ENCODE measurements at places on chromosomes 16 and 17.

DNA sequence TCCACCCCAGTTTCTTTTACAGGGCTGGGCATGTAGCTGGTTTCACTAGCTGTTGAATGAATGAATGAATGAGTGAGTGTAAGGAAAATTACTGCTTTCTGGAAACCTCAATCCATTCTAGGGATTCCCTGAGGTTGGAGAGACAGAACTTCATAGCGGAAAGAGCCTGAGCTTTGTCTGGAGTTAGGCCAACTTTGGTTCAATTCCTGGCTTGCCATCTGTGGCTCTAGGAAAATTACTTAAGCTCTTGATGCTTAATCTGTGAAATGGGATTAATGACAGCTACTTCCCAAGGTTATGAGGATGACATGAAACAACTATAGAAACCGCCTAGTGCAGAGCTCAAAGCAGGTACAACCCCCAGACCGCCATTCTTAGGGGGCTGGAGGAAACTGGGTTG lies 76.3 kb upstream of the AXIN2 start:
- DNase-seq = no peak

DNA sequence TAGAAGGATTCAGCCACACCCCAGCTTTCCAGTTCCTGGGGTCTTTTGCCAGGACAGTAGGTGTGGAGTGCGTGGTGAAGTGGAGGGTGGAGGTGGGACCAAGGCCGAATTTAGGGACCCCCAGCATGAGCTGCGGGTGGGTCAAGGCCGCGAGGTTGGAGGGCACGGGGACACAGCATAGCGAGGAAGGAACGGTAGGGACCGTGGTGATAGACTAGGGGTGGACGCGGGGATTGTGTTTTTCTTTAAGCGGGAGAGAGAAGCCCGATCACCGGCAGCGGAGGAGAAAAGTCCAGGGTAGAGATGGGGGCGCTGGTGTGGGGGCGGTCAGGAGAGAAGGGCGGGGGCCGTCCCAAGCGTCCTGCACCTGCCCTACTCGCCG lies 261 bp upstream of the B4GALNT2 start:
- no peak for DNase-seq

- no peak for DNase-seq
Measured at GRCh38 chr17:63370696-63371095, 75.4 kb downstream of the CYB561 start.

DNA sequence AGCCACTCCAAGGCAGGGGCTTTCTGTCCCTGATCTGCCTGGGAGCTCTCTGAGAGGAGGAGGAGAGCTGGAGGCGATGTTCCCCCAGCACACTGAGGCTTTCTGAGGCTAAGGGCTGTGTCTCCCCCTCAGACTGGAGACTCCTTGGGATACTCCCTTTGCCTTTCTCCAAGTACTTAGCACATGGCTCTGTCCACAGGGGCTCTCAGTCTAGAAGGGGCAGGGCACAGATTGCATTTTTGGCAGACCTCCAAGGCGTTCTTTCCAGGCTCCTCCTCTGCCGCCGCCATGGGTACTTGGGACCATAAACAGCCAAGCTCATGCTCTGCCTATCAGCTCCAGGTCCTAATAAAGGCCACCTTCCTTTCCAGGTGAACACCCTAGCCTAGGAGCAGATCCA lies 1.8 kb upstream of the GIP start:
- peak; percentile 37 for DNase-seq

GRCh38 chr16:70687671-70688245 lies 1.9 kb upstream of the MTSS2 start:
- DNase-seq = no peak

- no peak for DNase-seq
Measured at GRCh38 chr16:19119564-19119963, 5.8 kb downstream of the ITPRIPL2 start.

GRCh38 chr16:13519871-13520270 lies 400.1 kb upstream of the ERCC4 start:
- no peak for DNase-seq

DNA sequence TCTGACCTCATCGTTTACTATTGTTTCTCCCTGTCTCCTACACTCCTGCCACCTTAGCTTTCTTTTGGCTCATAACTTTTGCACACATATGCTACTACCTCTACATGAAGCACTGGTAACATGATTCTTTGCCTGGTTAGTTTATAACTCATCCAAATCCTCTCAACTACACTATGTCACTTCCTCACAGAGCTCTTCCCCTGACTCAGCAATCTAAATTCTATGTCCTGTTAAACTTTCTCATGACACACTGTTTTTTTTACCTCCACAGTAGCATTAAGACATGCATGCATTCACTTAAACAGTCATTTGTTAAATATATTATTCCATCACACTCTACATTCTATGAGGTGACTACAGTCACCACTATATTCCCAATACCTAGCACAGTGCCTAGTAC lies 19.7 kb downstream of the APPBP2 start:
- no peak for DNase-seq

- no peak for DNase-seq
Measured at GRCh38 chr17:12851901-12852435, 62.7 kb downstream of the ARHGAP44 start.

- no peak for DNase-seq
Measured at GRCh38 chr17:1714980-1715802, 5.0 kb upstream of the TLCD2 start.

- no peak for DNase-seq
Measured at GRCh38 chr17:83123896-83124801, 44.7 kb downstream of the METRNL start.

GRCh38 chr16:50696126-50696525 lies 2.7 kb downstream of the NOD2 start:
- no peak for DNase-seq

- no peak for DNase-seq
Measured at GRCh38 chr16:65895486-65895885, 471.0 kb upstream of the CDH5 start.

DNA sequence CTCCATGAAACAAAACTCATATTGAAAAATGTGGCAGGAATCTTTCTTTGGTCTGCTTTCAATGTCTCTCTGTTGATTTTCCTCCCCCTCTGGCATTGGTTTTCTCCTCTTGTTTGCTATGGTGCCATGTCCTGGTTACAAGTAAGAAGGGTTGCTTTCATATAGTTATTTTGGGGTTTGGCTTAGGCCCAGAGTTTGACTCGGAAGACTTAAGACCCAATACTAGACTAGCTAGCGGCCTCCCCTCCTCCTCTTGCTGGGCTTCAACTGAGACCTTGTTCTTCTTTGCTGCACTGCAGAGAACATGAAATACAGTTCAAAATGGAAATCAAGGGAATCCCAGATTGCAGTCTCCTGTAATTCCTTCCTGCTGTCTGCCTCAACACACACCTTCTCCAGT lies 30.0 kb upstream of the CLEC18A start:
- DNase-seq = no peak

DNA sequence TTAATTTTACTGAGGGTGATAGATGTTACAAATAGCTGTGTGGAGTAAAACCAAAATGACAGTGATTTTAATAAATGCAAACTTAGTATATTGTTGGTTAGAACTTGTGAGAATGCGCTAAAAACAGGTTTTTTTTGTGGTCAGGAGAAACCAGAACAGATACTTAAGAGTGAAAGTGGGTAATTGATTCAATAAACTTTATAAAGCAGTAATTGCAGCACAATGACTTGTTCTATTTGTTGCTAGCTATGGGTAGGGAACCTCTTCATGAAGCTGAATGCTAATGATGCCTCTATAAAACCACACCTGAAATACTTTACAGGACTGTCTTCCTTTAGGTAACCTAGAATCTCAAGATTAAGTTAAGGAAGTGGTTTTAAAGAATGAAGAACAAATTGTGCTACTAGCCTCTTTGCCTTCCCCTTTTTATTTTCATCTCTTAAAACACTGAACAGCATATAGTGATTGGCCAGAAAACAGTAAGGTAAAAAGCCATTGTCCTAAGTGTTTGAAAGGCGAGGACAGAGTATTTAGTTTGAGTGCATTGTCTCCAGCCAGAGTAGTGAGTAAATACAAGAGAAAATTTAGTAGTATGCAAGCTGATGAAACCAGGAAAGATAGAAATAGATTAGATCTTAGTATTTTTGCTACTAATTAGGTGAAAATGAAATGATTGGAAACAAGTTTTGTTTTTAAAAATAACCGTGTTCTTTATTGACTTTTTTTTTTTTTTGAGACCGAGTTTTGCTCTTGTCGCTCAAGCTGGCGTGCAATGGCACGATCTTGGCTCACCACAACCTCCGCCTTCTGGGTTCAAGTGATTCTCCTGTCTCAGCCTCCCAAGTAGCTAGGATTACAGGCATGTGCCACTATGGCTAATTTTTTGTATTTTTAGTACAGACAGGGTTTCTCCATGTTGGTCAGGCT lies 6.0 kb downstream of the GGNBP2 start:
- DNase-seq = no peak

DNA sequence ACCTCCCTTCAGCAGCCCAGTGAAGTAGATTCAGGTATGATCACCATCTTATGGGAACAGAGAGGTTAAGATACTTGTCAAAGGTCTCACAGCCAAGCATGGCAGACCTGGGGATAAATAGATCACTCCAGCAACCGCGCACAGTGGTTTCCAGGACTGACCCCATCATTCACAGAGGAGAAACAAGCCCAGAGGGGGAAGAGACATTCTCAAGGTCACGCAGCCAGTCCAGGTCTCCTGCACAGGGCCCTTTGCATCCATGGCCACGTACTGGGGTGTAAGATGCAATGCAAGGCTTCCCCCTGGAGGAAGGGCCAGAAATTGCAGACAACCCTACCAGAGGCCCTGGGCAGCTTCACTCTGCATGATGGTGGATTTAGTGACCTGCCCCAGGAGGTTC lies 19.9 kb downstream of the TLE7 start:
- DNase-seq = no peak

GRCh38 chr16:8963010-8963820 lies 491 bp downstream of the USP7 start:
- no peak for DNase-seq

All from NCI-H187 treated with DMSO at 0.1 percent for 48 hours (cell line).